Activated CD4-positive, alpha-beta T cell treated with anti-CD3 and anti-CD28 coated beads, Interleukin-2, Interleukin-6, amounts not matched to agents 100 ng/mL and 50 ng/mL, durations not matched to agents 16 hours and 8 hours (primary cell): ENCODE measurements at places on chromosomes 13 and 19.

DNA sequence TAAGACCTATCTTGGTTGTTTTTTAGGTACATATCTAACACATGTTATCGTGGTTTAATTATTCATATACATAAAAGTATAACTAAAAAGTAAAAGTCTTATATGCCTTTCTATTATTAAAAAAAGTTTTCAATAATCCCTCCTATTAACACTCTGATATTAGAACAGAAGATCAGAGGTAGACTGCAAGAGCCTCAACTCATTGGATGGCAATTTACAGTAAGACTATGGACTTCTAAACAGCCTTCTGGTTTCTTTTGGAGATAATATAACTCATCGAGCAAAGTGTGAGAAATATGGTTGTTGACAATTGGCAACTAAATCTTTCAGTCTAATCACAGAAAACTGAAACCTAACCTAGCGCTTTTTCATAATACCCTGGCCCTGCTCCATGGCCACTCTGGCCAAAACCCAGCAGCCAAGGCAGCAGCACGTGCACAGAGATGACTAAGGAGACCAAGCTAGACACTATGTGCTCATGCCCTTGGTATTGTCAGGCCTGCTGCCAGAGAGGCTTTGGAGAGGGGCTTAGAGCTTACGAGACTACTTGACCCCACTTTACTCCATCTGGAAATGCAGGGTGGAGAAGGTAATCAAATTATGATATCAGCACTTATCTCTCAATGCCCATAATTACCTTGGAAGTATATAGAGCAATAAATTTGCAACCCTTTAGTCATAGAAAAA lies 40.6 kb upstream of the EEF1AKMT1 start:
- no peak for DNase-seq

GRCh38 chr13:31195616-31196015 lies 4.2 kb upstream of the B3GLCT start:
- DNase-seq: no peak

DNA sequence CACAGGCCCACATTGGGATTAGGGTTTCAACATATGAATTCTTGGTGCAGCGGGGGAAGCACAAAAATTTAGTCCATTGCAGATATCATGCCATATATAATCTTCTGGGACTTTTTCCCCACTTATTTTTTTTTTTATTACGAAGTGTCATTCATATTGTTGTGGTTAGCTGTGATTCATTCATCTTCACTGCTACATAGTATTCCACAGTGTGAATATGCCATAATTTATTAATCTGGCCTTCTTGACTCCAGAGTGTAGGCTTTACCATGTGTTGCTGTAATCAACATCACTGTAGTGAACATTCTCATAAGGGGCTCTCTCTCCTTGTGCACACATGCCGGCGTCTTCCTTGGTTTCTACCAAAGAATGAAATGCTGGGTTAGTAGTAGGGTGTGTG lies 53.4 kb upstream of the RGCC start:
- DNase-seq: no peak

DNA sequence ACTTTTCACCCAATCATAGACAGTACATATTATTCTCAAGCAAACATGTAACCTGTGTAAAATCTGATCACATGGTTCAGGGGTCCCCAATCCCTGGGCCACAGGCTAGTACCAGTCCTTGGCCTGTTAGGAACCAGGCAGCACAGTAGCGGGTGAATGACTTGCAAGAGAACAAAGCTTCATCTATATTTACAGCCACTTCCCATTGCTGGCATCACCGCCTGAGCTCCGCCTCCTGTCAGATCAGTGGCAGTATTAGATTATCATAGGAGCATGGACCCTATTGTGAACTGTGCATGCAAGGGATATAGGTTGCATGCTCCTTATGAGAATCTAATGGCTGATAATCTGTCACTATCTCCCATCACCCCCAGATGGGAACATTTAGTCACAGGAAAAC lies 133.1 kb downstream of the MAB21L1 start:
- no peak for DNase-seq

GRCh38 chr13:25652764-25653163 lies 281.0 kb downstream of the ATP8A2 start:
- DNase-seq: no peak

- DNase-seq: peak; percentile 78
These were observed 136.8 kb downstream of the MIPEP start for GRCh38 chr13:23752111-23753001.

DNA sequence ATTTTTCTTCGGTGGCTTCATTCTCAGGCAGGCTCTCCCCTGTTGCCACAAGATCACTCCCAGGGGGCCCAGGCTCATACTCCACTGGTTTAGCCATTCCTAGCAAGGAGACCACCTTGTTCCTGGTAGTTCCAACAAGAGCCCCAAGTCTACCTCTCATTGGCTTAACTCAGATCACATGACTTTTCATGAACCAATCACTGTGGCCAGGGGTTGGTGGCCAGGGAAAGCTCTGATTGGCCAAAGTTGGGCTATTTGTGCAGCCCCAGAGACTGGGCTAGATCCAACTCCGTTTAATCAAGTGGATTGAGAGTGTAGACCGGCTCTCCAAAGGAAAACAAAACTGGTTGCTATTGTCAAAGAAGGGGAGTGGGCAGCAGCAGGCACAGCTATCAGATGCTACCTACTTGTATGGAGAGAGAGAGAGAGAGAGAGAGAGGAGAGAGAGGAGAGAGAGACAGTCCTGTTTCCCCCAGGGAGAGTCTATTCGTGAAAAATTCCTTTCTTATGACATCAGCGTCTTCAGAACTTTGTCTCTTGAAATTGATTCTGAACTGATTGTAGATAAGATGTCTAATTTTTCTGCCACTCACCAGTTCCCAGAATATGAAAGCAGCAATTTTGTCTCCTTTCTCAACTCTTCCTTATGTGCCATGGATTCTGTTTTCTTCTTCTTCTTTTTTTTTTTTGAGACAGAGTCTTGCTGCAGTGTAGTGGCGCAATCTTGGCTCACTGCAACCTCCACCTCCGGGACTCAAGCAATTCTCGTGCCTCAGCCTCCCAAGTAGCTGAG lies 5.9 kb downstream of the CEACAM19 start:
- DNase-seq: no peak

DNA sequence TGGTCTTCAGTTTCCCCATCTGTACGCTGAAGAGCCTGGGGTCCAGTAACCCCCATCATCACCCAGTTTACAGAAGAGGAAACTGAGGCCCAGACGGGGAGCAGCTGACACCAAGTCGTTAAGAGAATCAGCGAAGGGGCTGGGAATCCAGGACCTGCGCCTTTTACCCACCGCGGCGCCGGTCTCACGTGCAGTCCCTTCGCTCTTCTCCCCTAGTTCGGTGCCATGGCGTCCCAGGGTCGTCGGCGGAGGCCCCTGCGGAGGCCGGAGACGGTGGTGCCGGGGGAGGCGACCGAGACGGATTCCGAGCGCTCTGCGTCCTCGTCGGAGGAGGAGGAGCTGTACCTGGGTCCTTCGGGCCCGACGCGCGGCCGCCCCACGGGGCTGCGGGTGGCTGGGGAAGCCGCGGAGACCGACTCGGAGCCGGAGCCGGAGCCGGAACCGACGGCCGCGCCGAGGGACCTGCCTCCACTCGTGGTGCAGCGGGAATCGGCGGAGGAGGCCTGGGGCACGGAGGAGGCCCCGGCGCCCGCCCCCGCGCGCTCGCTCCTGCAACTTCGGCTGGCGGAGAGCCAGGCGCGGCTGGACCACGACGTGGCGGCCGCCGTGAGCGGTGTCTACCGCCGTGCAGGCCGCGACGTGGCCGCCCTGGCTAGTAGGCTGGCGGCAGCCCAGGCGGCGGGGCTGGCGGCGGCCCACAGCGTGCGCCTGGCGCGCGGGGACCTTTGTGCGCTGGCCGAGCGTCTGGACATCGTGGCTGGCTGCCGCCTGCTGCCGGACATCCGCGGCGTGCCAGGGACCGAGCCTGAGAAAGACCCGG lies 698 bp downstream of the BLOC1S3 start:
- DNase-seq: peak; percentile 47

- DNase-seq: no peak
These were observed 20.7 kb upstream of the OLFM4 start for GRCh38 chr13:53007872-53008271.

- no peak for DNase-seq
These were observed 10.5 kb downstream of the RPL36 start for GRCh38 chr19:5700455-5701092.

- DNase-seq: no peak
These were observed 3.8 kb upstream of the LTBP4 start for GRCh38 chr19:40597329-40597838.

- peak; percentile 28 for DNase-seq
These were observed 539 bp downstream of the PLD3 start for GRCh38 chr19:40348961-40349507.

- no peak for DNase-seq
These were observed 7.2 kb upstream of the RHPN2 start for GRCh38 chr19:33071887-33072286.

GRCh38 chr13:78816154-78816553 lies 157.2 kb upstream of the OBI1 start:
- no peak for DNase-seq

- DNase-seq: no peak
These were observed 386 bp downstream of the GIPR start for GRCh38 chr19:45668342-45668871.

DNA sequence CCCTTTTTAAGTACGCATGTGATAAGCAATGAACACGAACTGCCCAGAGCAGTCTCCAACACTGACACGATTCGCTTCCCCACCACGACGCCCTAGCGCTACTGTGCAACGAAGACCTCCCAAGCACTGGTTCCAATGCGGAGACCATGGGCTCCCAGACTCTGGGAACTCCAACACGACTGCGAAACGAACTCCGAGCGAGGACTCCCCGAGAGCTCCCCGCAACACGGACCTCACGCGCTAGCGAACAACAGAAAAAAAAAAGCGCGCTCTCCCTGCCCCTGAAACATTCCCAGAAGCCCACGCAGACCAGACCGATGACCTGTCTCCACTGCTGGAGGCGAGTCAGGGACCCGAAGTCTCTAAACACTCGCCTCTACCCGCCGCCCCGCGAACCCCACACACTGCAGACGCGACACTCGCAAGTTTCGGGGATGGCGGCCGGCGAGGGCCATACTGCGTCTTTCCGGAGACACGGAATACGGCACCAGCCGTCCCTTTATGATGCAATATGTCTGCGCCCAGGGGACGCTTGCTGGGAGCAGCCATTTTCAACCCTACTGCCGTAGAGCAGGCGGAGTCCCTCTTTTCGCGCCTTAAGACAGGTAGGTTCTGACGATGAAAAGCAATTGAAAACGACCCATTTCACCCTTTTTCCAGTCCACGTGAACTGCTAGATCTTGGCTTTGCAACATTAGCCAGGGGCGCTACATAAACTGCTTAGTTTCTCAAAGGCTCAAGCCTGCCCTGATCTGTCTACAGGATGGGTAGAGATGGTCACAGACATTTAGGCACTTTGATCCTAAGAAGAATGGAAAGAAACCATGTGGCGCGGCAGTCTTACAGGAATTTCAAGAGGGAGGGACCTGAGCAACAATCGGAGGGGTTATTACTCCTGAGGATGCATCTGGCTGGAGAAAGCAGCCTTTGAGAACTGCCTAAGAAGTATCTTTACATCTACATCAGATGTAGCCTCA lies at the start of gene ZNF577:
ZNF577 (minus strand) TSS at position 430 of the 977 bp plus-strand sequence. CDS start 7,569 bp downstream, outside the sequence.
- peak; percentile 68 for DNase-seq

GRCh38 chr13:44667943-44668342 lies 91.8 kb upstream of the TSC22D1 start:
- DNase-seq: no peak

GRCh38 chr13:113643593-113643992 lies 14.4 kb downstream of the ATP4B start:
- DNase-seq: no peak

GRCh38 chr13:49472186-49472585 lies 23.6 kb upstream of the PHF11 start:
- DNase-seq: no peak

GRCh38 chr19:45908956-45909355 lies 5.6 kb downstream of the NANOS2 start:
- no peak for DNase-seq

- DNase-seq: no peak
These were observed 218.1 kb downstream of the TBC1D4 start for GRCh38 chr13:75263741-75264407.

GRCh38 chr13:36026531-36026930 lies 104.7 kb downstream of the DCLK1 start:
- DNase-seq: no peak

DNA sequence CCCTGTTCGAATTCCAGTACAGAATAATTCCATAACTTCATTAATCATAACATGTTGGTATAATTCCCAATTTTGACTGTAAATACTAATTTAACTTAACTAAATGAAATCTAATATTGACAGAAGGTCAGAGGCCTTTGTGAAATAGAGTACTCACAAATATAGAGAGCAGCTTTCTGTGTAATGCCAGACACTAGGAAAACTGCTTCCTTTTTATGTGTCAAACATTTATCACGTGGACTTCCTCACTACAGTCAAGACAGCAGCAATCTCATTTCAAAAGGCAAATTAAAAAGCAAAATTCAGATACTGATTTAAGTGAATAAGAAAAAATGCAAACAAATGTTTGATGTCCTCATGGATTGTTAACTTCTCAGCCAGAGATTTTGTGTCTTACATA lies 13.1 kb downstream of the ITM2B start:
- DNase-seq: no peak

GRCh38 chr13:41470196-41470595 lies 12.8 kb downstream of the RGCC start:
- peak; percentile 40 for DNase-seq

GRCh38 chr19:34580408-34580807 lies 96.6 kb downstream of the SCGB2B2 start:
- no peak for DNase-seq

- DNase-seq: no peak
These were observed 6.0 kb downstream of the KANK2 start for GRCh38 chr19:11191273-11191755.

DNA sequence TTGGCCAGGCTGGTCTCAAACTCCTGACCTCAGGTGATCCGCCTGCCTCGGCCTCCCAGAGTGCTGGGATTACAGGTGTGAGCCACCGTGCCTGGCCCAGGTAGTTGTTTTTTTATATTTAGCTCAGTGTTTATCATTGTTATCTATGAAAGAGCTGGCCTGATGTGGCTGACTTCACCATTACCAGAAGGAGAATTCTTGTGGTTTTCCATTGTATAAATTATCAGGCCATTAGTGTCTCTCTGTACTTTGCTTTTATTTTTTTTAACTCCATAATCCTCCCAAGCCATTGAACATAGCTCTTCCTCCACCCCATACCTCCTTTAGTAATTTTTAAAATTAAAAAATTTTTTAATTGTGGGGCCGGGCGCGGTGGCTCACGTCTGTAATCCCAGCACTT lies 24.2 kb downstream of the CERS4 start:
- DNase-seq: no peak

GRCh38 chr13:94280349-94280748 lies 199.1 kb downstream of the DCT start:
- no peak for DNase-seq

DNA sequence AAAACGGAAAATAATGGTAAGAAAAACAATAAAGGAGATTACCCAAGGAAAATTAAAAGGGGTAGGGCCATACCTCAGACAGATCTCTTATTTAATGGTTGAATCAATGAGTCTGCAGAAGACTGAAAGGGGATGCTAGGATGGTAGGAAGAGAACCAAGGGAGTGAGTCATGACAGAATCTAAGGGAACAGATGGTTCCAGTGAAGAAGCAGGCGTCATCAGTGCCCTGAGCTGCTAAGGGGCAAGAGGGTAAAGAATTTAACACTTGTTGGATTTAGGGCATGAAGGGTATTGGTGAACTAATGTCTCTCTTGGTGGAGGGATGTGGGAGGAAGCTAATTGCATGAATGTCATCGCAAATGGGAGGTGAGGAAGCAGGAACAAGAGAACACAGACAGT lies 329.2 kb upstream of the TSHZ3 start:
- DNase-seq: no peak

GRCh38 chr13:29877456-29878078 lies 27.1 kb upstream of the UBL3 start:
- no peak for DNase-seq

- DNase-seq: no peak
These were observed at the start of gene FAM187B for GRCh38 chr19:35228177-35228930. Gene FAM187B, minus strand, starts transcription at chr19:35228739. Its CDS starts 59 bp downstream, at chr19:35228680.
